Activated T-cell treated with anti-CD3 and anti-CD28 coated beads, Interleukin-2, amount 50 U/mL, for 48 hours (primary cell): ENCODE measurements at places on chromosomes 6 and 20.

DNA sequence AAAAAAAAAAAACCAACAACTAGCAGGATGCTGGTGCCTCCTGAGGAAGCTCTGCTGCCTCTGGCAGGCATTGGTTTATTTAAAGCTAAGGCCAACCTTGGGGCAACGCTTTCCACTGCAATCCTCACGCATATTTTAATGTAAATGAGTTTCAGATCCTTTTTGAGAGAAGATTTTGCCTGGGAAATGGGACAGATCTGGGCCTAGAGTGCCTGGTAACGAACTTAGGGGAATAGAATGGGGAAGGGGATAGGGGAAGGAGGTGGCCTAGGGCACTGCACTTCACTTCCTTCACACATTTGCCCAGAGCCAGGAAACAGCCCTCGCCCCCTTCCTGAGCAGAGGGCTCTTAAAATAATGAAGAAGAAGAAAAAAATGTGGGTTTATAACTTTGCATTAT, 132.7 kb upstream of the TMEM170B start:
- DNase-seq, result no peak

DNA sequence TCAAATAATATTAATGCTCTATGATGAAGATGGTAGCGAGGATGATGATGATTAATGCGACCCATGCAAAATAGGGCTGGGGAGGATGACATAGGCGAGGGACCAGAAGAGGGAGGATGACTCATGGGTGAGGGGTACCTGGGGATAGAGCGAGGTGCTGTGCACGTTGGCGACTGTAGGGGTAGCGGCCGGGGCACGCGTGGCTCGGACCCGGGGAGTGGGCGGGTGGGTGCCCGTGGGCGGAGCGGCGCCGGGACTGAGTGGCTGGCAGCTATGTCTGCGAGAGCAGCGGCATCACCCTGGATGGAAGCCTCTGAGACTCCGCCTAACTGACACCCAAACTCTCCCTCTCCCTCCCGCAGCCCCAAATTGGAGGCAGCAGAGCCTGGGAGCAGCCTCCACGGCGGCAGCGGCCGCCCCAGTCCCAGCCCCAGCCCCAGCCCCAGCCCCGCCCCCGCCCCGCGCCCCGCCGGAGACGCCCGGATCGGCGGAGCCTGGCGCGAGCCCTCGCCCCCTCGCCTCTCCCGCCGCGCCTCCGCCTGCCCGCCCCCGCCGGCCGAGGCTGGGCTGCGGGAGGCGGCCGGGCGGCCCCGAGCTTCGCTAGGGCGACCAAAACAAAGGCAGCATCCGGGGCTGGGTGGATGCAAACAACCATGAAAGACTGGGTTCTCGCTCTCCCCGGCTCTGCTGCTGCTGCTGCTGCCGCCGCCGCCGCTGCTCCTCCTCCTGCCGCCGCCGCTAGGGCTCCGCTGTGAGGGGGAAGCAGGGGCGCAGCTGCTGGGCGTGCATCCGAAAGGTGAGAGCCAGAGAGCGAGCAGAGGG, at the start of gene RIMS1:
Gene RIMS1, plus strand, starts transcription at position 367 of the 822 bp plus-strand sequence. CDS start 474 bp downstream, outside the sequence.
- DNase-seq, result no peak

DNA sequence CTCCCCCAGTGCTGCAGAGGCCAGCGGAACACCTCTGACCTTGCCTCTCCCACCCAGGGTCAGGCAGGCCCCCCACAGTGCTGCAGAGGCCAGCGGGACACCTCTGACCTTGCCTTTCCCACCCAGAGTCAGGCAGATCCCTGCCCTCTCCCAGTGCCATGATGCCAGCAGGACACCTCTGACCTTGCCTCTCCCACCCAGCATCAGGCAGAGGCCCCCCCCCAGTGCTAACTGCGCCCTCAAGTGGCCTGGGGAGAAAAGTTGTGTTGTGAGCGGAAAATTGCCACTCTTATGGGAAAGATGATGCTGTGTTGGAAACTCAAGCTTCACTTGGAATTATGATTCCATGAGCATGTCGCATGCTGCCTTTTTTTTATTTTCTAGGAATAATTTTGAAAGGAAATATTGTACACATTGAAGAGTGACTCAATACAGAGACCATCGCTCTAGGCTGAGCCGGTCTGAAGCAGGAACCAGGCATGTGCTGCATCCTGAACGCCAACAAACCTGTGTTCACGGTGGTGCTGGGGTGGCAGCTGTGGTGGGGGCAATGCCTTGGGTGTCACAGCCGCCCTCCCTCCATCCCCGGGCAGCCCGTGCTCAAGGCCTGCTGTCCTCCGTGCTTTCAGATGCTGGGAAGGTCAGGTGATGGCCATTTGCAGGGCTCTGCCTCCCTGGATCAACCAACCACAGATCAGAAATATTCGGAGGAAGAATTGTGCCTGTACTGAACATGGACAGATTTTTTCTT, 98.6 kb downstream of the CDH4 start:
- DNase-seq, result no peak

DNA sequence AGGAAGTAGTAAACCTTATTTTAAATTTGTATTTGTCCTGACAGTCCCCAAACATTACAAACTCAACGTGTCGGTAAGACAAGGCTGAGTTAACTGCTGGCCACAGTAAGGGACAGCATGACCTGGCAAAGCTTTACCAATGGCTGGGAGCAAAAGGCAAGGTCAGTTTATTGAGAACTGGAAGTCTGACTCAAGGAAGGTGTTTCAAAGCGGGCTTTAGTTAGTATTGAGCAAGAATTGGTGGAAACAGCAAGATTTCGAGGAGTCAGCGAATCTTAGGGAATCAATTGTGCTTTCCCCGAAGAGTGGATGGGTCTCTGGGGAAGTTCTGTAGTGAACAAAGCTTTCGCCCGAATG, 885 bp upstream of the GZF1 start:
- peak; percentile 31 for DNase-seq

DNA sequence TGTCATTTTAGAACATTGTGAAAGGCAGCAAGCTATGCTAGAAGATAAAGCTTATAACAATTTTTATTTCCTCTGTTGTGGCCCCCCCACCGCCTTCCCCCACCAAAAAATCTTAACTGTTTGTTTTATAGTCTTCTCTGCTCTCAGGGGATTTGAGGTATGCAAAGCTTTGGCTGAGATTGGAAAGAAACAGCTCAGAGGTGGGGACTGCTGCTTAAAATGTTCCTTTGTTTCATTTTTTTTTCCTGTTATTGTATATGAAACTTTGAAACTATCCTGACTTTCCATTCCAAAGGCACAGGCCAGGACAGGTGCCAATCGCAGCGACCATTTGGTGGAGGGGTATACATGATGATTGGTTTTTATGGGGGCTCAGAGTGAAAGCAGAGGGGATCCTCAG, 114.7 kb upstream of the PHACTR1 start:
- no peak for DNase-seq

- no peak for DNase-seq
These were observed 38.1 kb upstream of the GCLC start for GRCh38 chr6:53582963-53583362.

DNA sequence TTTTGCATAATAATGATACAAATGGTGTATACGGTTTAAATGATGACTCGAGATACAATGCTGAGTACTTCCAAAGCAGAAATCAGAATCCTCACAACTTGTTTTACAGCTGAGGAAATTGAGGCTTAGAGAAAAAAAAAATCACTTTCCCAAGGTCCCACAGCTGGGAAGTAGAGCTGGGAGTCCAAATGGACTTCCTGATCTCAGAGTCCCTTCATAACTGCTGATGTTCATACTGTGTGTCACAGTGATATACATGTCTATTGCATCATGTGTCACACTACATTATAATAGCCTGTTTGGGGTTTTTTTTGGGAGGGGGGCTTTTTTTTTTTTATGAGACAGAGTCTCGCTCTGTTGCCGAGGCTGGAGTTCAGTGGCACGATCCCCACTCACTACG, 8.5 kb downstream of the HM13 start:
- DNase-seq, result no peak

- peak; percentile 54 for DNase-seq
These were observed 47.2 kb downstream of the TRERF1 start for GRCh38 chr6:42404484-42404883.

- no peak for DNase-seq
These were observed 78.4 kb downstream of the ZFAND3 start for GRCh38 chr6:37897818-37898515.

DNA sequence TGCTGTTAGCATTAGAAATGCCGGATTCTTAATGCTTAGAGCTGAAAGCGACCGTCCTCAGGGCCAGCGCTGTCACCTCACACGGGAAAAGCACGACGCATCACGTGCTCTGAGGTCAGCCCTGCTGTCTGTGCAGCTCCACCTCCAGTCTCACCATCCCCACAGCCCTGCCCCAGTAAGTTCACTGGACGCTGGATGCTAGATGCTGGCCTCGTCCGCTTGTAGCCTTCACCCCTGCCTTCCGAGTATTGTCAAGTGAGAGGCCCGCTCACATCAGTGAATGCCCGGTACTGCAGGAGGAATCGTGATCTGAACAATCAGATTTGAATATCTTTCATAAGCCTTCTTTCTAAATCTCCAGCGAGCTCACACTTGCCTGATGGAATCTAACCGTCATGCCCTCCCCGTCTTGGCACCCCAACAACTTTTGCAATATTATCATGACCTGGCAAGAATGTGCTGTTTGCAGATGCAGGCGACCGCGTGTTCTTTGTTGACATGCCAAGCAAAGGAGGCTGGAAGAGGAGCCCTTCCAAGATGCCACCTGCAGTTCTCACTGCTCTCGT, 64.9 kb downstream of the DLL1 start:
- no peak for DNase-seq

DNA sequence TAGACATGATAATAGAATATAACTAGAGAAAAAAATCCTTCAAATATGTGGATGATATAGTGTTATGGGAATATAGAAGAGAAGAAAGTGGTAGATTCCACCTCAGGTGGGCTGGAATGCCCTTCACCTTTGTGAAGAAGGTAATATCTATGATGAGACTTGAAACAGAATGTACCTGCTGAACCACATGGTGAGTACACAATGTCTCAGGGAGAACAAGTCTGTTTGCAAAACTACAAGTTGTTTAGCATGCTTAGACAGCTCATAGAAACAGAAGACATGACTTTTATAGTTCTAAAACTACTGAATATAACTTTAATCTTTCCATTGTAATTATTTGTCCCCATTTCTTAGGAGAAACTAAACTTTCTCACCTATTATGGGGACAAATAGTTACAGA, 12.2 kb downstream of the C6orf58 start:
- DNase-seq, result no peak

- no peak for DNase-seq
These were observed 131.9 kb downstream of the FYN start for GRCh38 chr6:111741177-111741952.
